ENCODE measurements at places on chromosomes 12 and 14.

- no peak for DNase-seq
These were observed 15.9 kb downstream of the MAP3K12 start for GRCh38 chr12:53483225-53483978.

DNA sequence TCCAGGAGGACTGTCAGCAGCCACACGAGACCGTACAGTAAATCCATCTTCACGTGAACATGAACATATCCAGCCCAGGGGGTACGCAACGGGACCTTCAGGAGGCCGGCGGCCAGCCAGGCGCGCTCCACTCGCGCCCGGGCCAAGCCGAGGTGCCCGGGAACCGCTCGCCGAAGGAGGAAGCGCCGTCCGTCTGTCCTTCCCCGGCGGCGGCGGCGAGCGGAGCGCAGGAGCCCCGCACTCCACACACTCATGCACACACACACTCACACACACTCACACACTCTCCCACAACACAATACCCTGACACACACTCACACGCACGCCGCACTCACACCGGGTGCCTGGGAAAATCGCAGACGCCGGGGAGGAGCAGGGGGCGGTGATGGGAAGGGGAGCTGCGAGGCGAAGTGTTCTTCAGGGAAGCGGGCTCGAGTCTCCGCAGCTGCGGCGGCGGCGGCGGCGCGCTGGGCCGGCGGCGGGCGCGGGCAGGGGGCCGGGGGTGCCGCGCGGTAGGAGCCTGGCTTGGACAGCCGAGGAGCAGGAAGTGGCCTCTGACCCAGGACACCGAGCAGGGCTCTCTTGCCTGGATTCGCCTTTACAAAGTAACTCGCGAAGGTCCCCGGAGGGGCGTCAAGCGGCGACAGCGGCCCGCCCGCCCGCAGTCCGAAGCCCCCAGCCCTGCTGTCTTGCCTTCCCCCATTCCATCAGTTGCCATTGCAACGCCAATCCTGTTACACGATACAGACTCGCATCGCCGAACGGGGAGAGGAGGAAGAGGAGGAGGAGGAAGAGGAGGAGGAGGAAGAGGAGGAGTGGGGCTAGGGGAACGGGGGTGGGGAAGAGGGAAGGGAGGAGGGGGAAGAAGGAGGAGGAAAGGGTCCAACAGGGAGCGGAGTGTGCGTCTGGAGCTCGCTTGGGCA, 601 bp downstream of the MDGA2 start:
- no peak for DNase-seq

GRCh38 chr12:12700254-12700653, 4.3 kb upstream of the GPR19 start:
- DNase-seq, result peak; percentile 47

DNA sequence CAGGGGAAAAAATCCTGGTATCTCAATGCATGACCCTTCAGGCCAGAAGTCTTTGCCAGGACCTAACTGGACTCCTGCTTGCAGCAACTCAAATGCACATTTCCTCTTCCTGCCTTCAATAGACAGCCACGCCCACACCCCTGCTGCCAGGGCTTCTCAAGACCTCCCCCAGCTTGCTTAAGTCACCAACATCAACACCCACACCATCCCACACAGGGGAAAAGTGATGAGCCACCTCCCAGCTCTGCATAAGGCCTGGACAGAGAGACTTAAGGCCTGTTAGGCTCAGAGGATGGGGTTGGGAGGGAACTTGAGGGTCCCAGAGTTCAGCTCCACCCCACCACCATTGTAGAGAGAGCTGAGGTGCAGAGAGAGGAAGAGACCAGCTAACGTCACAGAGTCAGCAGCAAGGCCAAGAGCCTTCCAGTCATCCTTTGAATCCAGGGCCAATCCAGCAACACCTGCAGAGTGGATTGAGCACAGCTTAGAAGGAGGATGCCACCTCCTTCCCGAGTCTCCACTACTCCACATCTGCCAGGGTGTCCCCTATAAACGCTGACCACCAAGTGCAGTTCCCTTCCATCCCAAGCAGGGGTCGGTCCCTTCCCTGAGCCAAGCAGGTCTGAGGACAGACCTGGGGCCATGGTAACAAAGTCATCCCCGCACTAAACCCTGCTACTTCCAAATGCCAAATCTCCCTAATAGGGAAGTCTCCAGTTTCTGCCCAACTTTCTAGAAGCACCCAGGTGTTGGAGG, 50.0 kb downstream of the KDM2B start:
- peak; percentile 90 for DNase-seq

DNA sequence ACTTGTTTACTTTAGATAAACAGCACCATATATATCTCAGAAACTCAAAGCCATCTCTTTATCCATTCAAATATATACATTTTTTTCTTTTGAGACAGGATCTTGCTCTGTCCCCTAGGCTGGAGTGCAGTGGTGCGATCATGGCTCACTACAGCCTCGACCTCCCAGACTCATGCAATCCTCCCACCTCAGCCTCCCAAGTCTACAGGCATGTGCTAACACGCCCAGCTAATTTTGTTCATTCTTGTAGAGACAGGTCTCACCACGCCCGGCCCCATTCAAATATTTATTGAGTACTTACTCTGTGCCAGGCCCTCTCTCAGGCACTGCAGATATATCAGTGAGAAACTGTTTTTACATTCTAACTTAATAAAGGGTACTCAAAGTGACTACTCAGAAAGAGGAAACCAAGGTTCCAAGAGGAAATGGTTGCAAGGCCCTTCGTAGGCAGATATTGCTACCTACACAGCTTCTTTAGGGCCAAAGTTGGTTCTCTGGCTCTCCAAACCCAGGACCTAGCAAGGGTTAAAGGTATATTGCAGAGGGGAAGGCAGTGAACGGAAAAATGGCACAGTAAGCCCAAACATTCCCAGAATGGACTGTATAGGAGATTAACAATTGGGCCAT, 2.9 kb downstream of the ATXN3 start:
- peak; percentile 34 for DNase-seq

- DNase-seq, result no peak
These were observed 329.8 kb upstream of the OR4E1 start for GRCh38 chr14:22003461-22003860.

Measured in inflammatory macrophage treated with lipopolysaccharide for 4 hours (primary cell).